Activated T-helper 2 cell treated with anti-CD3 and anti-CD28 coated beads, Interferon-gamma antibody, Interleukin-2, Interleukin-4, amounts not matched to agents 10 μg/mL and 5 μg/mL and 100 μg/mL, durations not matched to agents 14 hours and 24 hours and 36 hours (primary cell): ENCODE measurements at places on chromosomes 16 and 17. TPM values are rescaled to one million over a fixed set of nuclear protein-coding genes. Genes with fewer than 3 reads are reported as not detected.

DNA sequence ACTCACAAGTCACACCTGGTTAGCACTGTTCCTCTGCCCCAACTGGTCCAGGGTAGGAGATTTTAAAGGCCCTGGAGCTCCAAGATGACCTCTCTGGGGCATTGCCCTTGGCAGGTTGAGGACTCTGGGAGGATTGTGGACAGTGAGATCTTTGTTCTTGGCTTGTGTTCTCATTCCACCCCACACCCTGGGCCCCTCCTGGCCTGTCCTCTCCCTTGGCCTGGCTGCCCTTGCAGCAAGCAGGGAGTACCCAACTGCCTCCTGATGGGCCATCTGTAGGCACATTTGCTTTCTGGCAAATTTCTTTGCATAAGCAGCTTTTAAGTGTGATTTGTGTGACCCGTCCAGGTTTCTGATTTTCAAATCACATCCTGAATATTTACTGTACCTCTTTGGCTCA lies 239.6 kb downstream of the UTP18 start:
- no peak for DNase-seq

LRRC37A gene
- 2.1 and 2.9 TPM in 2 replicates for total RNA-seq

- no peak for DNase-seq
These were observed 207.5 kb downstream of the PRKCA start for GRCh38 chr17:66509926-66510325.

DNA sequence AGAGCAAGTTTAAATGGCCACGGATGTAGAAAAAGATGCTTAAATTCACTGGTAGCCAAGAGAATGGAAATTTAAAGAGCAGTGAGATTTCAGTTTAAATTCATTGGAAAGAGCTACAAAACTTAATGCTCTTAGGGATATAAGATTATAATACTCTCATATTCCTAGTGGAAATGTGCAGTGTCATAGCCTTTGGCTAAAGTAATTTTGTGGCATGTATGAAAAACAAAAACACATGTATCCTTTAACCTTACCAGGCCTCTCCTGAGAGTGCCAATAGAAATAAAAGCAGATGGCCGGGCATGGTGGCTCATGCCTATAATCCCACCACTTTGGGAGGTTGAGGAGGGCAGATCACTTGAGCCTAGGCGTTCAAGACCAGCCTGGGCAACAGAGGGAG lies 289.2 kb downstream of the PHKB start:
- DNase-seq, result no peak

CACNG5 gene
- not detected in 2 replicates for total RNA-seq

DNA sequence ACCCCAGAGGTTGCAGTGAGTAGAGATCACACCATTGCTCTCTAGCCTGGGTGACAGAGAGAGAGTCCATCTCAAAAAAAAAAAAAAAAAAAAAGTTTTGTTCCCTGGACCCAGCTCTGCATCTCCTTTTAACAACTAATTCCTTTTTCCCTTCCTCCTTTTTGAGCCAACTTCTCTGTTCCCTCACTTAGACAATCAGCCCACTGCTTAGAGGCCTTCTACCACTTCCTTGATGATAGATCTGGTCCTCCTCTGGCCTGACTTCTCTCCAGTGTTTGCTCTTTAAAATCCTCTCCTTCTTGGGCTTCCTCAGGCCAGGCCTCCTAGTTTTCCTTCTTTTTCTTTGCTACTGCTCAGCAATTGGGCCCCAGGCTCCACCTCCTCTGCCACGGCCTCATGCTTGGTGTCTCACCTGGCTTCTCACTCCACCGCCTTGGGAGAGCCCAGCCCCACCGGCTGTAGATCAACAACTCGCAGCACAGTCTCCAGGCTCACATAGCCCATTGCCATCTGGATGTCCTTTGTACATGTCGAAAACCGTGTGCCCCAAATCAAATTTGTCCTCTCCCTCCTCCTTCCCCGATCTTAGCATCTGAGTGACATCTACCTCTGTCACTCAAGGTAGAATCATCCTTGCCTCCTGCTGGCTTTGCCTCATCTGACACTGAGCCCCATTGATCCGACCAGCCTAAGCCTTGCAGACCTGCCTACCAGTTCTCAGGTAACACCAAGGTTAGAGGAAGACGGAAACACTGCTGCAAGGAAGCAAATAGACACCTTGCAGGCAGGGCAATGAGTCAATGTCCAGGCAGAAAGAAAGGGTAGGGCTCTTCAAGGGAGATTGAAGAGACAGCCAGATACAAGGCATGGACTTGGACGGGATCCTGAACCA lies 17.4 kb downstream of the ARHGAP27 start:
- DNase-seq, result no peak

GRCh38 chr17:41547921-41548843 lies 20.1 kb upstream of the KRT19 start:
- peak; percentile 17 for DNase-seq

RPL19 gene
- total RNA-seq, result 2,315 and 2,339 TPM in 2 replicates

SLC22A31 gene
- 0.71 and 1.1 TPM in 2 replicates for total RNA-seq

DNA sequence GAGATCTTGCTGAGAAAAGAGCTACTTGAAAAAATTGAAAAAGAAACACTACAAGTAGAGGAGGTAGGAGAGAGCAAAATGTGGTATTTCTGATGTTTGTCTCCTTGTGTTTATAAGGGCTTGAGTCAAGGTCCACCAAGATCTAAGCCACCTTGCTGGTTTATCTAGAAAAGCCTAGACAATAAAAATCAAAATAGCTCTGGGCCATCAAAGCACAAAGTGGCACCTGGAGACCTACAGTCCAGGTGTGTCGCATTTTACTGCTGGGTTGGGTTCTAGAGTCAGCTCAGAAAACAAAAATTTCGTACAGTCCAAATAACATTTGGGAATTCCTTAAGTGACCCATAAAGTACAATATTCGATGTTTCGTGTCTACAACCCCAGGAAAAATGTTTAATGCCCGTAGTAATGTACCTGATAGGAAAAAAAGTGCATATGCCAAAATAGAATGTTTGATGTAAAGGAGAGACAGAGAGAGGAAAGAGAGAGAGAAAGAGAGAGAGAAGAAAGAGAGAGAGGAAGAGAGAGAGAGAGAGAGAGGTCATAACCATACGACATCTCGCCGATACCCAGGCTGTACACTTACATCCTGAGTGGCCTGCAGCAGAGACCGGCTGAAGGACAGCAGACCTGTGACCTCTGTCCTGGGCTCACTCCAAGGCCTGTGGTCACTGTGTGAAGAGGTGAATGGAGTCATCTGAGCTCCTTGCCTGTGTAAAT lies 27.1 kb downstream of the PRSS54 start:
- no peak for DNase-seq

DNA sequence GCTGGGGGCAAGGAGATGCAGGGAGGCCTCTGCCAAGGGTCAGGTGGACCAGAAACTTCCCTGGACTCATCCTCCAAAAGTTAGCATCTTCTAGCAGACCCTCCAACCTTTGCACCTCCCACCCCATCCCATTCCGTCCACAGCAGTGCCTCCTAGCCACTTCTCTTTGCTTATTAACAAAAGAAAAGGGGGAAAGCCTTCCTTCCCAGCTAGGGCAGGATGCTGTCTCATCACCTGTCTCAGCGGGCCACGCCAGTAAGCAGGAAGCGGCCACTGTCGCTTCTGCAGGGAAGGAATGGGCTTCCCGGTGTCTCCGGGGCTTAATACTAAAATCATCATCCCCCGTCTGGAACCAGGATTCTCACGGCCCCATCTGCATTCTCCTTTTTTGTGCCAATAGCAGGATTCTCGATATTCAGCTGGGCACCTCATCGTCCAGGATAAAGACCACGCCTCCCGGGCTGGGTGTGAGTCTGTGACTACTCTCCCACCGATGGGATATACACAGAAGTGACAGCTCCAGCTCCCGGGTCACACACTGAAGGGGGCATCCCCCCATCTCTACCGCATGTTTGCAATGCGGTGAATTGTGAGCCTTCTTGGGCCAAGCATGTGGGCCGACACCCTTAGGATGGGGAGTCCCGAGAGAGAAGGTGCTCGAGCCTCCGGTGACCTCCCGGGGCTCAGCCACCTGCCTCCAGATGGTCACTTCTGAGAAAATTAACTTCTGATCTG lies 15.5 kb upstream of the RBFOX3 start:
- no peak for DNase-seq

DNA sequence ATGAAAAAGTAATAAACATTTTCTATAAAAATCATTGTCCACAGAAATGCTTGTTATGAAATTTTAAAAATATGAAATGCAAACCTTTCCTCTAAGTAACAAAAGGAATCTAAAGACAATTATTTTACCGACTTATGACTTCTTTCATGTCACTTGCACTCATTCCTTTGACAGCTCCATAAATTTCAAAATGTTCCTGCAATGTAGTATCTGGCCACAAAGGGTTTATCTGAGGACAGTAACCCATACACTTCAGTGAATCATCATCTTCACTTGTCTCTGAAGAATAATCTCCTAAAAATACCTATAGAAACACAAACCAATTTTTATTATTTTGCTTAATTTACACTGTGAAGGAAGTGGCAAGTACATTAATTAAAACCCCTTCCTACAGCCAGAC lies 25.6 kb upstream of the ABCA10 start:
- DNase-seq, result no peak

DNA sequence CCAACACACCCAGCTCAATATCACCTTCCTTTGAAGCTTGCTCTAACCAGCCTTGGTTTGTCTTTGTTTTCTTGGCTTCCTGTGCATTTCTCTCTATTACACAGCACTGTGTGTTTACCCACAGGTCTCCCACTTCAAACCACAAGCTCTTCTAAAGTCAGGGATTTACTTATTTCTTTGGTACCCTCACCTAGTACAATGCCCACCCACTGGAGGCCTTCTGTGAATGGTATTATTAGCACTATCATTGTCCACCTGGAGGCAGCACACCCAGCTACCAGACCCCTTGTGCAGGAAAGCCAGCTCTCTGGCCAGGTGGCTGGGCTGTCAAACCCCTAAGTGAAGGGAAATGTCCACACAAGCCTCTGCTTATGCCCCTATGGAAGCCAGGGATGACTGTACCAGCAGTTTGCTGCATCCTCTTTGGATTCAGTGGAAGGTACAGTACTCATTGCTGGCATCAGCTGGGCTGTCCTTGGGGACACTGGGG lies 9.4 kb upstream of the TOP2A start:
- DNase-seq, result no peak

CLDN9 gene
- total RNA-seq, result 0.11 and 0.14 TPM in 2 replicates

AHSP gene
- not detected in 2 replicates for total RNA-seq

GRCh38 chr16:56373003-56373402 lies 52.3 kb downstream of the AMFR start:
- no peak for DNase-seq

DNA sequence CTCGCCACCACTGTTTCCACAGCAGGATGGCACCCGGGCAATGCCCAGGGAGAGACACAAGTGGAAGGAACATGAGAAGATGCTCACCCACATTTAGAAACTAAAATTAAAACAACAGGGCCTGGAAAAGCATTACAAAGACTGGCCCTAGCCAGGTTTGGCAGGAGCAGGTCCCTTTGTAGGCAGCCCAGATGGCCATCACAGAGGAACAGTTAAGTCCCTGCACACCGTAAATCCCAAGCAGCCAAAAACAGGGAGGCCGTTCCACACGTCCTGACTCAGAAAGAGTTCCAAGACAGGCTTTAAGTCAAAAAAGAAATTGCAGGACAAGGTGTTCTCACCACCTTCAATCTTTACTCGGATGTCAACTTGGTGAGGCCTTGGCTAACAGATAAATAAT lies 127.1 kb downstream of the DYNLRB2 start:
- no peak for DNase-seq

DNA sequence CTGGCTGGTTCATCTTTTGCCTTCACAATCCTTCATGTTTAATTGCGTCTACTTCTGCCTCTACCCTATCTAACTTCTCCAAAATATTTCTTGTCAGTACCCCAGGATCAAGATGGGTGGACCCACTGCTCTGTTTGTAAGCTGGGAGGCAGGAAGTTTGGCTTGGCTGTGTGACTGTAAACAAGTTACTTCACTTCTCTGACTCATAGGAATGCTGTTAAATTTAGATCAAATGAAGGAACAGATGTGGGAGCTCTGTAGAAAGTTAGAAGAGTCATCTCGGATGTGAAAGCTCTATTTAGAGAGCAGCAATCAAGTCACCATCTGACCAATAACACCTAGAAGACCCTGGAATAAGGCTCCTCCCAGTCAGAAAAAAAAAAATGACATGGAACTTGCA lies 55.2 kb upstream of the MRTFB start:
- no peak for DNase-seq

DNA sequence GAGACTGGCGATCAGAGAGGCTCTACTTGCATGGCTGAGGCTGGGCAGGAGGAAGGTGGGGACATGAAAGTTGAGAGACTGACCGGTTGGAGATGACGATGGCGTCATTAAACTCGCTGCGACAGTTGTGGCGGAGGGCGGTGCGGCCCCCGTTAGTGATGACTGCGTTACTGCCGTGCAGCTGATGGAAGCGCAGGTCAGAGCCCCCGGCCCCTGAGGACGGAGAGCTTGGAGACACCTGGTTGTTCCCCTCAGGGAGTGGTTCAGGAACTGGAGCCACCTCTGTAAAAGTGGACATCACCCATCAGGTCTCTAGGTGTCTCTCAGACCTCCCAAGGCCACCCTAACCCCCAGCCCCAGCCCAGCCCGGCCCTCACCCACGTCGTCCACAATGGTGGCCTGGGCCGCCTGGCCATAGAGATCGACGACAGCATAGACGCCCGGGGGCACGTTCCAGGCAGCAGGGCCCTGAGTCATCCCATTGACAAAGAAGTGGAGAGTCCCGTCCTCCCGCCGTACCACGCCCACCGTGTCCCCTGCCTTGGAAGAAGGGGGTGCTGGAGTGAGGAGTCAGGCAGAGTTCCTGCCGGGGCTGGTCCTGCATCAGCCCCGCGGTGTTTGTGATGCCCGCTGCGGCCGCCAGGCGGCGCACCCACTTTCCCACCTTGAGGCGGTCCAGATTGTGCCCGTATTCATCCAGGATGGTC lies 5.3 kb downstream of the NEURL4 start:
- peak; percentile 67 for DNase-seq

- DNase-seq, result no peak
These were observed 10.9 kb downstream of the CTRB2 start for GRCh38 chr16:75195811-75196790.

DNA sequence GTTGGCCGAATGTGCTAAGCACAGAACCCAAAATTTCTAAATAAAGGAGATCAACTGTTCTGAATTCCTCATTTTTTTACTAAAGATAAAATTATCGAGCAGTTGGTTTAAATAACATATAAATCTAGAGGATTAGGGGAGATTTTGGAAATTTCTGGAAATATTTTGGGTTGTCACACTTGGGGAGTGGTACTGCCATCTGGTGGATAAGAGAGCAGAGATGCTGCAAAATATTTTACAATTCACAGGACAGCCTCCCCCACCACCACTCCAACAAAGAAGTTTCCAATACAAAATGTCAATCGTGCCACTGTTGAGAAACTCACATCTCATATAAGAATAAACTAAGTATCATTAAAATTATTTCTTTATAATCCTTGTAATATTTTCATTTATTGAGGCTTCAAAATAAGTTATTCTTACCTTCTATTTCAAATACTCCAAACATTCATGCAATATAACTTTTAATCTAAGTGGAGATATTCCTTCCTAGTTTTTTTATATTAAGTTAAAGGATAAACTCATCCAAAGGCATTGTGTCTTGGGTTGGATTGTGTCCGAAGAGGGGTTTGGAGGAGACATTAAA lies 17.0 kb upstream of the ABCA8 start:
- DNase-seq, result no peak

DNA sequence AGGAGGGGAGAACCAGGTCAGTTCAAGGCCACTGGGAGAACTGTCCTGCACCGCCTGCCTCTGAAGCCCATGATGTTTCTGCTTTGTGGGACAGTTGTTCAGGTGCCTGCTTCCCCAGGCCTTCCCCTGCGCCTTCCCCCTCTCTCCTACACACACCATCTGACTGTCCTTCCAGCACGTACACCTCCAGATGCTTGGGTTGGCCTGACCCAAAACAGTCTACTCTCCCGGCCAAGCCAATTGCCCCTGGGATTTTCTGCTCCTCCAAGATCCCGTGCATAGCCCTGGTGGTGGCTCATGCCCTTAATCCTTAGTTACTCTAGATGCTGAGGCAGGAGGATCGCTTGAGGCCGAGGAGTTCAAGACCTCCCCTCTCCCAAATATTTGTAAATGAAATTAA lies 684 bp upstream of the RSAD1 start:
- no peak for DNase-seq
